Transverse colon (tissue), 4 donors: ENCODE measurements at places on chromosomes 6 and 20. TPM values are rescaled to one million over a fixed set of nuclear protein-coding genes. Genes with fewer than 3 reads are reported as not detected.

The MICB gene
- 4.1 TPM for total RNA-seq

The NMBR gene
- total RNA-seq, result not detected

The LIN28B gene
- total RNA-seq, result not detected

The METTL24 gene
- 1.4 TPM for total RNA-seq

The TDRD6 gene
- not detected for total RNA-seq

GRCh38 chr6:85275338-85275985 lies 174.4 kb upstream of the NT5E start:
- H3K4me1 ChIP-seq, result no peaks in the 10 kb centered on the region
- no peak overlapping the region for H3K27ac ChIP-seq
- no peak for DNase-seq

DNA sequence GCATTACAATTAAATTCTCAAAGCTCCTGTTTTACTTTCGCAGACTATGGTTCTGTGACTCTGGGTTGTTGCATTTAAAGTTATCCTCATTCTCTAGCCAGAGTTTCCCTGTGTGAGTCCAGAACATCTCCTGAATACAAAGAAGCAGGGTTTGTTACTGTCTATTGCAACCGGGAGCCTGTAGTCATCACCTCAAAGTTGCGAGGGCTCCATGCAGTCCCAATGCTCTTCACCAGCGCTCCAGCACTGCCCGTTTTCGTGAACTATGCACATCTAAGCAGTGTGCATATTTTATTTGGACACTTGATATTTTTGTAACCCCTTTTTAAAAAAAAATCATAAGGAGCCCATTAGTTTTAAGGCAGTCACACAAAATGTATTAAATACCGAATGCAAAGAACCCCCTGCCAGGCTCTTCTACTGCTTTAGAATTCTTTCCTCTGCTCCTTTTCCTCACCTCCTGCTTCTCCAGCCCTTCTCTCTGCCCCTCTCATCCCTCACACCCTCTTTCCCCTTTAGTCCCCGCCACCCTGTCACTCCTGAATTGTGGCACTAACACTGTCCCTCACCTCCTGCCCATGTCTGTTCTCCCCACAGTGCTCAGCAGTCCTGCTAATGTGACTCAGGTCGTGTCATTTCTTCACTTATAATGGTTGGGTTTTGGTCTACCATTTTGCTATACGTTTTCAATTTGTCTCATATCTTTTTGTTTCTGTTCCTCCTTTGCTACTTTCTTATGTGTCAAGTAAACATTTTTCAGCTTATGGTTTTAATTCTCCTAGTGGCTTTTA lies 1.1 kb upstream of the HLA-C start:
- H3K4me1 ChIP-seq, result no peaks in the 10 kb centered on the region
- no peaks in the 10 kb centered on the region for H3K36me3 ChIP-seq
- H3K27ac ChIP-seq, result peak overlapping the region; percentile 97
- DNase-seq, result no peak

DNA sequence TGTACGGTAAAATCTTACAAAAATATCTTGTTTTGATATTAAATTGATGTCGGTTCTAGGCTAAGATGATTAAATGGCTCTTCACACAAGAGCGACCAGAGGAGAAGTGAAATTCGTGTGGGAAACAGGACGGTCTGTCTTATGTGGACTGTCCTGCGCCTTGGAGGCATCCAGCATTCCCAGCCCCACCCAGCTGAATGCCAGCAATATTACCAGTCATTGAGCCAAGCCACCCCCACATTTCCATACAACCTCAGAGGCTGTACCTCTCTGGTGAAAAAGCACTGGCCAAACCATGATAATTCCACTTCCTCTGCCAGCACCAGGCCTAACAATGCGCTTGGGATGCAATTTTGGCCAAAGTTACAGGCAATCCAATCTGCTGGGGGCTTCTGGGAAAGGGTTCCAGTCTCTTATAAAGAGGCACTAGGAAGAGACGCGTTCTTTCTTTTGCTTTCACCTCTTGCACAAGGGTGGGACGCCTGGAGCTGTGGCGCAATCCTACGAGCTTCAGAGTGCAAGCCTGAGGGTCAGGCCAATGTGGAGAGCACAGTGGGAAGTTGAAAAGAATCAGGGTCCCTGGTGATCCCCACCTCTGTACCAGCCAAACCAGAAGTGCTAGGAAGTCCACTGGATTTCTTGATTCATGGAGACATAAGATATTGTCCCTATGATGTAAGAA lies 213.1 kb downstream of the PREX1 start:
- no peaks in the 10 kb centered on the region for H3K36me3 ChIP-seq
- H3K27me3 ChIP-seq, result no peaks in the 10 kb centered on the region
- H3K4me3 ChIP-seq, result no peak overlapping the region
- peaks cover under 1% of the 10 kb centered on the region for H3K4me1 ChIP-seq

DNA sequence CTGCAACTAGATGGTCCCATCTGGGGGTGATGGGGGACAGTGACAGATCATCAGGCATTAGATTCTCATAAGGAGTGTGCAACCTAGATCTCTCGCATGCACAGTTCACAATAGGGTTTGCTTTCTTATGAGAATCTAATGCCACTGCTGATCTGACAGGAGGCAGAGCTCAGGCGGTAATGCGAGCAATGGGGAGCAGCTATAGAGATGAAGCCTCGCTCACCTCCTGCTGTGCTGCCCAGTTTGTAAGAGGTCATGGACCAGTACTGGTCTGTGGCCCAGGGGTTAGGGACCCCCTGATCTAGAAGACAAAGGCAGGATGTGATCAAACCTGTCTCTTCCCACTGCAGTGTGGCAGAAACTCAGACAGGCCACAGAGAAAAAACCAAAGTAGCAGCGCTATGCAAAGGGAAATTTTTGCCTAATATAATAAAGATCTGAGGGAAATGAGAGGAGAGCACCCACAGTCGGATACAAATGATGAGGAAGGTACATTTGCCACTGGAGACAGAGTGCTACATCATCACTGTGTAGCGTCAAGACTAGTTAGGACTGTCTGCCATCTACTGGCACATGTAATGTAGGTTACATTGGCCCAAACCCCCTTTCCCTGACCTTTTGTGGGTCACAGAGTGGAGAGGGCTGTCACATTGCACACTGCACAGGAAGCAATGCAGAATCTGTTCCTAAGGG lies 4.1 kb upstream of the LY86 start:
- no peaks in the 10 kb centered on the region for H3K27me3 ChIP-seq
- H3K27ac ChIP-seq, result no peak overlapping the region
- H3K4me1 ChIP-seq, result peaks cover 4% of the 10 kb centered on the region
- no peak for DNase-seq

- H3K36me3 ChIP-seq, result no peaks in the 10 kb centered on the region
- H3K27me3 ChIP-seq, result no peaks in the 10 kb centered on the region
- H3K27ac ChIP-seq, result peak overlapping the region; percentile 96
- peaks cover 53% of the 10 kb centered on the region for H3K4me1 ChIP-seq
Measured at GRCh38 chr20:49914310-49915117, 815 bp downstream of the SPATA2 start.

DNA sequence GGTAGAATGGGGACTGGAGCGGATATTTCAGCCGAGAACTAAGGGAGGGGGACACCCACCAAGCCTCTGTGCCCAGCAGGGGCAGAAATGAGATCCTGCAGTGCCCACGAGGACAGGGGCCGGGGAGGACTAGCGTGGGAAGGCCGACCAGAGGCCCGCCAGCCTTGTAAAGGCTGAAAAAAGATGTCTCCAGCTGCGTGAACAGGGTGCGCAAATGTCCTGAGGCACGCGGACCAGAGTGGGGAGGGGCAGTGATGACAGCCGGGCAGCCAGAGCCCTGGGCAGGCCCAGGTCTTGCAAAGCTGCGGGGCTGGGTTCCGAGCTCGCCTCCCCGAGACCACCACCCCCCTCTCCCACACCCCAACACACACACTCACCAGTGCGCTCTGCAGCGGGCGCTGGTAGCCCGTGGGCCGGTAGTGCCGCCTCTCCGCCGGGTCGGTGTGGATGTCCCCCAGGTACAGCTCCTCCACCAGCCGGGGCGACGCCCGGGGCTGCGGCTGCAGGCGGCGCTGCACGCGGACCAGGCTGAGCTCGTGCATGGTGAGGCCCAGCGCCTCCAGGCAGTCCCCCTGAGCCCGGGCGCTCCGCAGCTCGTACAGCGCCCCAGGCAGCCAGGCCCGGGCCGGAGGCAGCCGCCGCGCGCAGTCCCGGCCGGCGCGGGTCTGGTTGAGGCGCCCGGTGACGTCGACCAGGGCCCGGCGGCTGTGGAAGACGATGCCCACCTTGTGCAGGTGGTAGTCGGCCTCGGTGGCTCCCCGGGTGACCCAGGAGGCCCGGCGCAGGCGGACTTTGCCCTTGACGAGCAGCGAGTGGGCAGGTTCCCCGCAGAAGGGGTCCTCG lies 48.2 kb downstream of the APCDD1L start:
- H3K4me3 ChIP-seq, result no peak overlapping the region
- no peak overlapping the region for H3K27ac ChIP-seq
- H3K4me1 ChIP-seq, result peaks cover 15% of the 10 kb centered on the region
- H3K36me3 ChIP-seq, result no peaks in the 10 kb centered on the region

- peaks cover 36% of the 10 kb centered on the region for H3K27me3 ChIP-seq
- no peak for DNase-seq
- no peak overlapping the region for H3K27ac ChIP-seq
- no peaks in the 10 kb centered on the region for H3K36me3 ChIP-seq
Measured at GRCh38 chr20:51091406-51092195, 68.7 kb upstream of the KCNG1 start.

- H3K27ac ChIP-seq, result no peak overlapping the region
- no peak overlapping the region for H3K4me3 ChIP-seq
- DNase-seq, result peak; percentile 24
- H3K4me1 ChIP-seq, result no peaks in the 10 kb centered on the region
- peaks cover 8% of the 10 kb centered on the region for H3K27me3 ChIP-seq
Measured at GRCh38 chr6:166707045-166707444, 80.0 kb upstream of the RPS6KA2 start.

DNA sequence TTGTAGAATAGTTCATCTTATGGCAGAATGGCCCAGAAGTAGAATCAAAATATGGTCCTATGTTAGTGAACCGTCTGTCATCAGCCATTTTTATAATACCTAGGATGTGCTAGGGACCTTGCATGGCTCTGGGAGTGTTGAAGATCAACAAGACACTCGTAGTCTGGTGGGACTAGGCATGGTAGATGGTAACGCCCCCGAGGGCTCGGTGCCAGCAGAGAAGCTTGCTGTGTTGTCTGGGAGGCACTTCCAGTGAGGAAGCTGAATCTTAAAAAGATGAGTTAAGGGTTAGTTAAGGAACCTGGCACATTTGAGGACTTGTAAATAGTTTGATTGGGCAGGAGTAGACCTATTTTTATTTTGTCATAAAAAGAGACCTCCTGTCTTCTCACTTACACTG lies 82.4 kb downstream of the MAP3K4 start:
- no peaks in the 10 kb centered on the region for H3K27me3 ChIP-seq
- H3K27ac ChIP-seq, result no peak overlapping the region
- no peak overlapping the region for H3K4me3 ChIP-seq
- H3K4me1 ChIP-seq, result no peaks in the 10 kb centered on the region
- H3K36me3 ChIP-seq, result peaks cover 3% of the 10 kb centered on the region
- DNase-seq, result no peak

DNA sequence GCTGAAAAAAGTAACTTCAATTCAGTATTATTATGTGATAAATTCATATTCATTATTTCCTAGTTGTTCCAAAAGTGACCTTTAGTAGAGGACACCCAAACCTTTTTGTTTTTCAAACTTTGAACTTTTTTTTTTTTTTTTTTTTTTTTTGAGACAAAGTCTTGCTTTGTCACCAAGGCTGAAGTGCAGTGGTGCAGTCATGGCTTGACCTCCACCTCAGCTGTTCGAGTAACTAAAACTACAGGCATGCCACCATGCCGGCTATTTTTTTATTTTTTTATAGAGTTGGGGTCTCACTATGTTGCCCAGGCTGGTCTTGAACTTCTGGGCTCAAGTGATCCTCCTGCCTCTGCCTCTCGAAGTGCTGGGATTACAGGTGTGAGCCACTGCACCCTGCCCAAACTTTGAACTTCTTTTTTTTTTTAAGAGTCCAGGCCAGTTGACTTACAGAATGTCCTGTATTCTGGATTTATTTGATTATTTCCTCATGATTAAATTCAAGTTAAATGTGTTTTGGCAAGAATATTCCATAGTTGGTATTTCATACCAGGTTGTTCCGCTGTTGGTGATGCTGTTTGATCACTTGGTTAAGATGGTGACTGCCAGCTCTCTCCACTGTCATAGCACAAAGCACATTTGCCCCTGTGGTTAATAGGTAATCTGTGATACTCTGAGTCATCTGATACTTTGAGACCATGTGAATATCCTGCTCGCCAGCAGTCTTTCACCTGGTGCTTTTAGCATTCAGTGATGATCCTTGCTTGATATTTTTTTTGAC lies 48.0 kb downstream of the VAPB start:
- H3K36me3 ChIP-seq, result no peaks in the 10 kb centered on the region
- no peaks in the 10 kb centered on the region for H3K27me3 ChIP-seq
- H3K27ac ChIP-seq, result no peak overlapping the region
- H3K4me1 ChIP-seq, result peaks cover 51% of the 10 kb centered on the region

- H3K36me3 ChIP-seq, result no peaks in the 10 kb centered on the region
- no peaks in the 10 kb centered on the region for H3K27me3 ChIP-seq
- no peak overlapping the region for H3K27ac ChIP-seq
- H3K4me3 ChIP-seq, result no peak overlapping the region
- no peaks in the 10 kb centered on the region for H3K4me1 ChIP-seq
Measured at GRCh38 chr6:74939151-74939708, 266.6 kb downstream of the COL12A1 start.

DNA sequence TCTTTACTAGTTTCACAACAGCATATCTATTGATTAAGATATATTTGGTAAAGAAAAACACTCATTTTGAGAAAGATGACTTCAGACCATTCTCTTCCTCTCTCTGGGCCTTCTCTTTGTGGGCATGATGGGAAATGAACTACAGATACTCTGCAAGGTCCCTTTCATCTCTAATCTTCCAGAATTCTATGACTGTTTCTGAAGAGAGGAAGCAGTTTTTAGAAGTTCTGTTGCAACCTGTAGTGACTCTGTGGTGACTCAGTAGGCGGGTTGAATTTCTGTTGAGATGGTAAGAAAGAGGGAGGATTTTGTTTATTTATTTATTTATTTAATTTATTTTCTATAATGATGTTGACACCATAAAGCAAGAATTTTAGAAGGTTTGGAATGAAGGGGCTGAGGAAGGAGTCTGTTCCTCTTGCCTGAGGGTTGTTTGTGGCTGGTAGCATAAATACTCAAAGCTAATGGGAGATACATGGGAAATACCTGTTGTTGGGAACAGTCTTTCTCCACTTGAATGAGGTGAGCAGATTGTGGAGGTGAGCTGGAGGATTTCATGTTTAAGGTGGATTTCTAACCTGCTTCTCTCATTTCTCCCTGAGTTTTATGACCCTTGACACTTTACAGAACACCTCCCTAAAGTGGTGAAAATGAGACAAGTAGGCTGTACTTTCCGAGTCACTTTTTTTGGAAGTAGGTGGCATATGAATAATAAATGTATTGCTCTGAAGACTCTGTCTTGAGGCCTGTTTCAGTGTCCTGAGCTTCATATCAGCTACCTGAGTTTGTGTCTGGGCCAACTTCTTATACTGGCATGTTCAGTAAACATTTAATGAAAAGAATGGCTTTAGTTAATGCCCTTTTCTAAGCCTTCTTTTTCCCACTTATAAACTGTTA lies 15.0 kb downstream of the ACSS2 start:
- no peak overlapping the region for H3K4me3 ChIP-seq
- H3K27me3 ChIP-seq, result no peaks in the 10 kb centered on the region
- H3K27ac ChIP-seq, result peak overlapping the region; percentile 14
- DNase-seq, result no peak
- H3K36me3 ChIP-seq, result no peaks in the 10 kb centered on the region
- peaks cover 46% of the 10 kb centered on the region for H3K4me1 ChIP-seq

GRCh38 chr6:39530201-39530759 lies 194.9 kb downstream of the KIF6 start:
- H3K4me1 ChIP-seq, result peaks cover 4% of the 10 kb centered on the region
- peak; percentile 12 for DNase-seq
- H3K4me3 ChIP-seq, result no peak overlapping the region
- peak overlapping the region; percentile 45 for H3K27ac ChIP-seq

GRCh38 chr6:88365230-88365629 lies 199.1 kb upstream of the CNR1 start:
- no peaks in the 10 kb centered on the region for H3K4me1 ChIP-seq
- no peak overlapping the region for H3K27ac ChIP-seq
- no peaks in the 10 kb centered on the region for H3K27me3 ChIP-seq
- no peak for DNase-seq
- H3K4me3 ChIP-seq, result no peak overlapping the region
